ENCODE measurements at places on chromosomes 4 and X. TPM values are rescaled to one million over a fixed set of nuclear protein-coding genes. Genes with fewer than 3 reads are reported as not detected.

The STARD8 gene
- total RNA-seq = 1.2 TPM

The SPANXN2 gene
- total RNA-seq = not detected

DNA sequence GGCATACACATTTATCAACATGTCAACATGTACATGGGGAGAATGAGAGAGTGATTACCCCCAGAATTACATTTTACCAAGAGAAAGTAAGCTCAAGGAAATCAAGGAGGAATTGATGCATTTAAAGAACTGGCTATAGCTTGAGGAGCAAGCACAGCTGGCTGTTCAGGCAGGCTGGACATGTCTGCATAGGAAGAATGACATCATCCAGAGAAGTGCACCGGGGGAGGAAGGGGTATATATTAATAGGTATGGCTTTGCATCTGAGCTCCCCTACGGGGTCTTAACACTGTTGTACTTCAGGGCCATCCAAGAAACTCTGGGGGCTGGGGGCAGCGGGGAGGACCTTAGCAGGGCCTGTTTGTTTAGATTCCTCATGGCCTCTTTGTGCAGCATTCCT is 222.4 kb upstream of the VCX start:
- H3K36me3 ChIP-seq = no peaks in the 10 kb centered on the region
- no peak for DNase-seq
- H3K4me3 ChIP-seq = no peak overlapping the region
- no peaks in the 10 kb centered on the region for H3K27me3 ChIP-seq
- H3K4me1 ChIP-seq = no peaks in the 10 kb centered on the region

The TRIM75 gene
- not detected for total RNA-seq
